ENCODE measurements at places on chromosomes 13 and 19.
A peak's percentile ranks its signal among the peaks of the same experiment; 100 is the strongest.

DNA sequence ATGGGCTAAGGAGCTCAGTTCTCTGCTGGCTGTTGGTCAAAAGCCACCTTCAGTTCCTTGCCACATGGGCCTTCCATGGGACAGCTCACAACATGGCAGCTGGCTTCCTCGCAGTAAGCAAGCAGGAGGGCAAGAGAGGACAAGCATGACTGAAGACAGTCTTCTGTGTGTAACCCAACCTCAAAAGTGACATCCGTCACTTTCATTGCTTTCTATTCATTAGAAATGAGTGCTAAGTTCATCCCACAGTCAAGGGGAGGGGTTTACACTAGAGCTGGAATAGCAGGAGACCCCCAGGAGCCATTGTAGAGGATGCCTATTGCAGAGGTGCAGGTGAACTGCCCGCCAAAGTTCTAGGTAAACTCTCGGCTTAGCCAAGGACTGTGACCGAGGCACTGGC is 163.3 kb downstream of the NUFIP1 start:
- DNase-seq = no peak

DNA sequence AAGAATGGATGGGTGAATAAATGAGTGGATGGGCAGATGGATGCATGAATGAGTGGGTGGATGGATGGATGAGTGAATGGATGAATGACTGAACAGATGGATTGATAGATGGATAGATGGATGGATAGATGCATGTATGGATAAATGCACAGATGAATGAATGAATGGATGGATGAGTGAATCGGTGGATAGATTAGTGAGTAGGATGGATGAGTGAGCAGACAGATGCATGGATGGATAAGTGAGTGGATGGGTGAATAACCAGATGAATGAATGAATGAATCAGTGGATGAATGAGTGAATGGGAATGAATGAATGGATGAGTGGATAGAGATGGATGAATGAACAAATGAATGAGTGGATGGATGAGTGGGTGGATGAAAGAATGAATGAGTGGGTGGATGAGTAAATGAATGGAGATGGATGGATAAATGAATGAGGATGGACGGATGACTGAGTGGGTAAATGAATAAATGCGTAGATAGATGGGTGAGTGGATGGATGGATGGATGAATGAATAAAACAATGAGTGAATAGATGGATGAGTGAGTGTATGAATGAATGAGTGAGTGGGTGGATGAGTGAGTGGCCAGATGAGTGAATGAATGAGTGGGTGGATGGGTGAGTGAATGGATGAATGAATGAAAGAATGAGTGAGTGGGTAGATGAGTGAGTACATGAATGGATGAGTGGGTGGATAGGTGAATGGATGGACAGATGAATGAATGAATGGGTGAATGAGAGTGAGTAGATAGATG is 13.0 kb downstream of the GAS6 start:
- DNase-seq = no peak

GRCh38 chr19:54485851-54486250 is 12.8 kb upstream of the CDC42EP5 start:
- no peak for DNase-seq

DNA sequence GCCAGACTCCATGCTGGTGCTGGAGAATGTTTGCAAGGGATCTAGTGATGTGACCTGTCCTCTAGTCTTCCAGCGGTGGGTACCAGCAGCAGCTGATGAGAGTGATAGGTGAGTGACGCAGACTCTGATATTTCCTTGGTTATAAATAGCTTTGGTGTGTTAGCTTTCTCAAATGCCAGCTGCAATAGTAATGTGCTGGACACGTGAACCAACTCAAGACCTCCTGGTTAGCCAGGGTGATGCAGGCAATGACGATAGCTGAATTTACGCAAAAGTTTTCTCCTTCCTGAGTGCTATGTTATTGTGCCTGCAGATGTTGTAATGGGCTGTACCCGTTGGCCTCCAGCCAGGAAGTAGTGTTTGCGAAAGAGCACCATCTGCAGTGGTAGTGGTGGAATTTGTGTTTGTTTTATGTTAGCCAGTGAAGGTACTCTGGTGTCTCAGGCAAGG is 129.5 kb downstream of the CYSLTR2 start:
- DNase-seq = peak; percentile 100

GRCh38 chr13:110648848-110649421 is 33.6 kb downstream of the NAXD start:
- DNase-seq = no peak

DNA sequence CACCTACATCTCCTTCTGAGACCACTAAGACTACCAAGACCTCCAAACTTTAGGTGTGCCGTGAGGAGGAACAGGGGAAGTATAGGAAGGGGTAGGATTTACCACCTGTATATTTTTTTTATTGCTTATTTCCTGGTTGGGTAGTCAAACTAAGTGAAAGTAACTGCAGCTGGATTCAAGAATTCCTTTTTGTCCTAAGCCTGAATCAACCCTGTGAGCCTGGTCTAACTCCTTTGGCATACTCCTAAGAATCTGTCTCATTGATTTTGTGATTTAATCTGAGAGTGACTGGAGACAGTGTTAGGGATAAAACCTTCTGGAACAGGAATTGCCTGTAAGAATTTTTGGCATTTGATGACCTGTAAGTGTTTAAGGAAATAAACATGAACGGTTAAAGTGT is 523.5 kb upstream of the MIR17HG start:
- DNase-seq = no peak

- no peak for DNase-seq
Observed at GRCh38 chr13:27463500-27463899, 13.1 kb upstream of the MTIF3 start.

- DNase-seq = no peak
Observed at GRCh38 chr19:29421196-29421545, 104.6 kb upstream of the VSTM2B start.

DNA sequence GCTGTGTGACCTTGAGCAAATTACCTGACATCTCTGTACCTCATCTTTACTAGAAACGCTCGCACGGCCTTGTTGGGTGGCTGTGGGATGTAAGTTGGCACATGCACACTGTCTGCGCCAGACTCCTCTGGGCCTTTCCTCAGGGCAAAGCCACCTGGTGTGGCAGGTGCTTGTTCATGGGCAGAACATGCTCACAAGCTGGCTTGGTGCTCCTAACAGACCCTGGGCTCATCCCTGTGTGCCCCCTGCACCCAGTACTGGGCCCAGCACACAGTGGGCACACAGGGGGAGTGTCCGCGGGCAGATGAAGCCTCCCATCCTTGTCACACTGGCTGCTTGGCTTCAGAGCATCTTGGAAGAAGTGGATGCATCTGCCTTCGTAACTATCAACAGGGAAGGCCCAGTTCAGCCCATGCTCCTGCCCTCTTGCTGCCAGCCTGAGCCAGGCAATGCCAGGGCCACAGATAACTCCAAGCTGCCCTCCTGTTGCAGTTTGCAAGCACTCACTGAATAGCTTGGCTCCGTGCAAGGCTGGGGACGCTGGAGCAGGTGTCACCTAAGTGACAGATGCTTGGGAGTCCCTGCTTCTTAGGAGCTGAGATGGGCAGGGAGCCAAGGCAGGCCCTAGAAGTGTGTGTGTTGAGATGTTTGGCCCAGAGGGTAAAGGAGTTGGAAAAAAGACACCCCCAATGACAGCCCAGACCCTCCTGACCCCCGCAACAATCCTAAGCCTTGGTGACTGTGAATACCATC is 123.9 kb downstream of the TUBA3C start:
- no peak for DNase-seq

DNA sequence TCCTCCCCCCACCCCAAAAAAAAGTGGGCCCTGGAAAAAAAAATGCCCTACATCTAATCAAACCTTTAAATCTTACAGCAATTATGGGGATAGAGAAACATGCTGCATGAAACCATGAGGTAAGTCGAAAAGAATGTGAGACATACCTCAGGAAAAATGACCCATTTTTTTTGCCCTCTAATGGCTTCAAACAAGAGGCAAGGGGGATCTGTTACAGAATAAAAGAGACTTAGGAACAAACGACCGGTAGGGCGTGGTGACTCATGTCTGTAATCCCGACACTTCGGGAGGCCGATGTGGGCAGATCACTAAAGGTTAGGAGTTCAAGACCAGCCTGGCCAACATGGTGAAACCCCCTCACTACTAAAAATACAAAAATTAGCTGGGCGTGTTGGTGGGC is 8.4 kb downstream of the RGL3 start:
- no peak for DNase-seq

DNA sequence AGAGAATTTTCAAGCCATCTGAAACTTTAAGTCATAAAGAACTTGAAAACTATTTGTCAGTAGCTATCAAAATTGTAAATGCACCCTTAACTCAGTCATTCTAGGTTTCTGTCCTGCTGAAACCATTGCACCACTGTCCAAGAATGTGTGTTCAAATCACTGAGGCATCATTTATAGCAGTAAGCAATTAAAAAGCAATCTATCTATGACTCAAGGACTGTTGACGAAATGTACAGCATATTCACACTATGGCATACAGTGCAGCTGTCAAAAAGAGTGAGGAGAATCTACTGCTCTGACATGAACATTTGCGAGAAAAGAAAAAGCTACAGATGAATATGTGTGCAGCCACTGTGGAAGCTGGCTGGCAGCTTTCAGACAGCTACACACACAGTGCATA is 71.2 kb downstream of the ING1 start:
- peak; percentile 31 for DNase-seq

DNA sequence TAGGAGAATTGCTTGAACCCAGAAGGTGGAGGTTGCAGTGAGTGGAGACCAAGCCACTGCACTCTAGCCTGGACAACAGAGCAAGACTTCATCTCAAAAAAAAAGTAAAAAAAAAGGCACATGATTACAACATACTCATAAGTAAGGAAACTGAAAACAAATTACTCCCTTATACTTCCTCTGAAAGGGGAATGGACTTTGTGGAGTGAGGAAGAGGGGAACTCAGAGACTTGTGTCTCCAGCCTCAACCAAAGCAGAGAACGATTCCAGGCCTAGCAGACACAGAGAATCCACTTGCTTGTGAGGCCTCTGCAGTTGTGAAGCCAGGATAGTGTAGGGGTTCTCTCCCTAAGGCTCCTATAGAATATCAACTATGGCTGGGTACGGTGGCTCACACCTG is 4.3 kb upstream of the LATS2 start:
- no peak for DNase-seq

DNA sequence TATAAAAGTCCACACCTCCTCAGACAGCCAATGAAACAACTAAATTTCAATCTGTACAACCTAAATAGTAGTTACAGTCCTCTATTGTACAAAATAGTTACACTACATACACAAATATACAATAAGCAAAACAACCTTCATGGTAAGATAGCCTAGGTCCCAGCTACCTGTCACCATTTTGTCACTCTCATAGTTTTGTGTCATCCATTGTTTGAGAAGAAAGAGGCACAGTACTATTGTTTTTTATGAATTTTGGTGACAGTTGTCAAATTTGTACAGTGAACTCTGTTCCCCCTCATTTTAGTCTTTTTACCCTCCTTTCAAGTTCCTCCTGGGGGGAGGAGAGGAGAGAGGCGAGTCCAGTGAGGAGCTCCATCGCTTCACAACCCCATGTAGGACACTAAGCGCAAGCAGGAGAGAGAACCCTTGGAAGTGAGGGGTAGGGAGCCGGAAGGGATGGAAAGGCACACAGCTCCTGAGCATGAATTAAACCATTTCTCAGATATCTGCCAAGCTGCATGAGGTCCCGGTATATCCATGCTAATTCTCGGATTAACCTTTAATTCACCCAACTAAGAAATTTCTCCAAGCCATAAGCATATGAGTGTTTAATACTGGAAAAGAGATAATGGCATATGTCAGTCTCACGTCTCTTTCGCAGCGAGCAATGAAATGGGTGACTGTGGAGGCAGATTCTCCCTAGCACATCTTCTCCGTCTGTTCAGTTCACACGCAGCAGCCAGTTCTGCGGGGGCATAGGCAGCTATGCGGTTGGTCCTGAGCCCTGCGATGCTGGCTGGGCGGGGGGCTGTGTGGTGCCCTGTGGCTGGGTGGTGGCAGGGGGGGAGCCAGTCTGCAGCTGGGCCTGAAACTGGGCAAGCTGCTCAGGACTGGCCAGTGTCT is 60.5 kb downstream of the SERP2 start:
- DNase-seq = no peak

DNA sequence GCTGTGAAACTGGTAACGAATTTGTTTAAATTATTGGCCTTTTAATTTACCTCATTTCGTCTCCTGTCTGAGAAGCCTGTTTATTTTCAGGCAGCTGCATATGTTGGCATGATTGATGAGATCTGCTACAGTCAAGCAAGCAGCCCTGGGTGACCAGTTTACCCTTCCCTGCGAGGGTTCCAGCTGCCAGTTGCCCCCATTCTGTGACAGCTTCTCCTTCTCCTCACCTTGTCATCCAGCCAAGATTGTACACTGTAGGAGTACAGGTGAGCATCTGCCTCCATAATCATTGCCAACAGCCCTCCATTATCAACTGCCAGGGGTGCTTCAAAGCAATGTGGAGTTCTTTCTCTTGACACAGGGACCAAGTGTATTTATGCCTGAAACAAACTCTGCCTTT is 1979.9 kb upstream of the PRR20A start:
- no peak for DNase-seq

DNA sequence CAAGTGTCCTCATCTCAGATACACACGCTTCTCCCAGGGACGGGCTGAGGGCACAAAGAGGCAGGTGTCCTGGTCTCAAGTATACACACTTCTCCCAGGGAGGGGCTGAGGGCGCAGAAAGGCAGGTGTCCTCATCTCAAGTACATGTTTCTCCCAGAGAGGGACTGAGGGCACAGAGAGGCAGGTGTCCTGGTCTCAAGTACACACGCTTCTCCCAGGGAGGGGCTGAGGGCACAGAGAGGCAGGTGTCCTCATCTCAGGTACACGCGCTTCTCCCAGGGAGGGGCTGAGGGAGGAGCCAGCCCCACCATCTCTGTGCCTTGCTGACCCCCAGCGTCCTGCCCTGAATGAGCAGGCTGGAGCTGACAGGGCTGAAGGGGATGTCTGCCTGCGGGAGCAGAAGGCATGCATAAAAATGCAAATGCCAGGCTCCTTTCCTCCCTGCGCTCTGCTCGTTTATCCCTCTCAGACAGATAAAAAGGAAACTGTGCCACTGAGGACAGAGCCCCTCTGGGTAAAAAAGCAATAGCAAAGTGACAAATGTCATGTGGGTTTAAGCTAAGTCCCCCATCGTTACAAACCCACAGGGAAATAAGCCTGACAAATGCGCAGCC is 96.1 kb upstream of the UQCRFS1 start:
- no peak for DNase-seq

- DNase-seq = peak; percentile 51
Observed at GRCh38 chr13:32731576-32731975, 145.3 kb downstream of the PDS5B start.

DNA sequence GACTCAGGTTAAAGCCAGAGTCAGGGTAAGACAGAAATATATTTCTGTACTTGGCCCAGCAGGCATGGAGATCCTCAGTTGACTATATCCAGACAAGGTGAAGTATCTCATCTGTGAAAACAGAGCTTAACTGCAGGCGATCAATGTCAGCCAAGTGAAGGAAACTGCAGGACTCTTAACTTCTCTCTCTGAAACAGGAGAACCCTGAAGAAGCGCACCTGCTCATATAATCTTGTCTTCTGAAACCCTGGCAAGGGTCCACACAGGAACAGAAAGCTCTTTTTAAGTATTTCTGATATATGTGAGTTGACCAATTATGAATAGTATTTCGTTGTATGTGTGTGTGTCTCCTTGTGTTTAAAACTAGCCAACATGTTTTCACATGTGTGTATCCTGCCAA is 504.8 kb upstream of the SLITRK5 start:
- no peak for DNase-seq

GRCh38 chr13:76796851-76797250 is 89.4 kb downstream of the KCTD12 start:
- DNase-seq = no peak

Data from fibroblast of mammary gland (primary cell).